Right lobe of liver (tissue), 6 donors: ENCODE measurements at places on chromosomes 12 and 14. TPM values are rescaled to one million over a fixed set of nuclear protein-coding genes. Genes with fewer than 3 reads are reported as not detected.

DNA sequence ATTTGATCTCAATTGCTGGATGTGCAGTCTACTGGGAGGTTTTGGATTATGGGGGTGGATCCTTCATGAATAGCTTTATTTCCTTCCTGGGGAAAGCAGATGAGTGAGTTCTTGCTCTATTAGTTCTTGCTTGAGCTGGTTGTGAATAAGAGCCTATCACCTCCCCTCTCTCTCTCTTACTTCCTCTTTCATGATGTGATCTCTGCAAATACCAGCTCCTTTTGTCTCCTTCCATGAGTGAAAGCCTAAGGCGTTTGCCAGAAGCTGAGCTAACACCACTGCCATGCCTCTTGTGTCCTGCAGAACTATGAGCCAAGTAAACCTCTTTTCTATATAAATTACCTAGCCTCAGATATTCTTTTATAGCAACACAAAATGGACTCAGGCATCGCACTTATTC is 302.7 kb downstream of the CCER1 start:
- no peak for DNase-seq

DNA sequence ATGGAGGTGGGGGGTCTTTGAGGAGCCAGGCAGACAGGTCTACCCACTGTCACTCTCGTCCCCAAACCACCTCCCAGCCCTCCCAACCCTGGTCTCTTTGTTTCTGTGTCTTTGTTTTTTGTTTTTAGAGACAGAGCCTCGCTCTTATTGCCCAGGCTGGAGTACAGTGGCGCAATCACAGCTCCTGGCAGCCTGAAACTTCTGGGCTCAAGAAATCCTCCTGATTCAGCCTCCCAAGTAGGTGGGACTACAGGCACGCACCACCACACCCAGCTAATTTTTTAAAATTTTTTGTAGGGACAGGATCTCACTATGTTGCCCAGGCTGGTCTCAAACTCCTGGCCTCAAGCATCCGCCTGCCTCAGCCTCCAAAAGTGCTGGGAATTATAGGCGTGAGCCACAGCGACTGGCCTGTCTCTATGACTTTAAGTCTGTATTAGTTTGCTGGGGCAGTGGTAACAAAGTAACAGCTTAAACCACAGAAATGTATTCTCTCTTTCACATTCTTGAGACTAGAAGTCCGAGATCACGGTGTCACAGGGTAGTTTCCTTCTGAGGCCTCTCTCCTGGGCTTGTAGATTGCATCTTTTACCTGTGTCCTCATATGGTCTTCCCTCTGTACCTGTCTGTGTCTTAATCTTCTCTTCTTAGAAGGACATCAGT is 26.1 kb downstream of the DTX1 start:
- no peak for DNase-seq

- DNase-seq, result no peak
Observed at GRCh38 chr12:58465418-58465817, 454.9 kb downstream of the LRIG3 start.

DNA sequence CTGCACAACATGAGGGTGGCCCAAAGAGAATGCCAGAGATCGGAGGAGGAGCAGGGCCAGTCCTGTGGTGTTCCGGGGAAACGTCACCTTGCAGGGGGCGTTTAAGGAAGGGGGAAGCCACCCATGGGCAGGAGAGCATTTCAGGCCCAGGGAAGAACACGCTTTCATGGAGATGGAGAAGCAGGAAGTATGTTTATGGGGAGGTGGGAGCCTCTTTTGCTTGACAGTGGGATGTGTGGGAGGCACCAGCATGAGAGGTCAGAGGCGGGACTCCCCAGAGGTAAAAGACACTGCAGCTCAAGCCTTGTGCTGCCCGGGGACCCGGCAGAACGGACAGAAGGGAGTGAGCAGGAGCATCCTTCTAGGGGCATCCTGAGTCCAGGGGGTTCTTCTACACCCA is 1.3 kb upstream of the LRTM2 start:
- DNase-seq, result no peak

GRCh38 chr14:101055106-101055662 is 151.7 kb upstream of the RTL1 start:
- DNase-seq, result no peak

GRCh38 chr12:98229540-98229924 is 285.9 kb upstream of the TMPO start:
- DNase-seq, result no peak

GRCh38 chr12:105334582-105334981 is 4.1 kb downstream of the C12orf75 start:
- DNase-seq, result no peak

GRCh38 chr14:93629643-93630042 is 158.6 kb downstream of the PRIMA1 start:
- no peak for DNase-seq

DNA sequence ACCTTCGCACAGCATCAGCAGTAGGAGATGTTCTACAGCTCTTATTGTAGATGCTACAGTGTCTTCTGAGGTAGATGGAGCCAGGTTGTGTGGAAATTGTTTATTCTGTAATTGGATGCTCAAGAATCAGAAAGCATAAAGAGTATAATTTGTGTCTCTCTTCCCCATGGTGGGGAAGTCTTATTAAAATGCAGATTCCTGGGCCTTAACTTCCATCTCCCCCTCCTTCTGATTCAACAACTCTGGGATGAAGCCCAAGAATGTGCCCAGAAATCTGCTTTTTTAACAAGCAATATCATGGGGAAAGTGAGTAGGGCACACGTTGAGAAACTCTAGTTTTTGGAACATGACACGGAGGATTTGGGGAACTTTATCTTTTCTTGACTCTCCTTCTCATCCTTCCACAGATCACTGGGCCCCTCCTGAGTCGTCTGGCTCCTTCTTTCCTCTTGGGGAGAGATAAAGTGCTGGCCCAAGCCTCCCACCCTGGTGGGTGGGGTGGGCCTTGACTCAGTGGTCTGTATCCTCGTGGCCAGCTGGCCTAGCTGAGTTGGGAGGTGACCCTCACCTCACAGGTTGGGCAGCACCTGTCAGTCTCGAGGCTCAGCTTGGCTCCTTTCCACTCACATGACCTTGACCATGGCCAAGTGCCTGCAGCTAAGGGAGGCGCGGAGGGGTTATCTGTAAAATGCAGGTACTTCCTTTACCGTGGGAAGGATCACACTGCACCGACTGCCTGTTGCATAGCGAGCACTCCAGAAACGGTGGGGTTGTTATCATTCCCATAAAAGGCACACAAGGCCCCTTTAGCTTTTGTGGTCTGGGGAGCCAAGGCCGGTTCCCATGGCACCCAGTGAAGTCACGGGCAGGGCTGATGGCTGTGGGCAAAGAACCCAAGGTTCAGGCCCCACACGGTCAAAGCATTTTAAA is 141.9 kb downstream of the CHST11 start:
- no peak for DNase-seq

DNA sequence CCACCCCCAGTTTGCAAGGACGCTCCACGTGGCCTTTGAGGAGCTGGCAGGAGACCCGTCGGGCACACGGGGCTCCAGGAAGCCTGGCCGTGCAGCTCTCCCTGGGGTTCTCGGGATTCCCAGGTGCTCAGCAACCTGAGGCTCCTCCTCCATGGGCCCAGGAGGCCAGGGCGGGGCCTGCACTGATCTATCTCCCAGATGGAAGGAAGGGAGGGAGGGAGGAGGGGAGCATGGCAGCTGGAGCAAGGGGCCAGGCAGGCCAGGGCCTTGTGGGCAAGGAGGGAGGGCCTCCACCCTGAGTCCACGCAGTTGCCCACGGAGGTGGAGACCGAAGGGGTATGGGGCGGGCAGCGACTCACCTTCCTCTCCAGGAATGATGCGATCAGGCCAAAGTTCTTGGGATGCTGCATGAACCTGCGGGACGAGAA is 127.3 kb downstream of the RFLNA start:
- DNase-seq, result no peak

DNA sequence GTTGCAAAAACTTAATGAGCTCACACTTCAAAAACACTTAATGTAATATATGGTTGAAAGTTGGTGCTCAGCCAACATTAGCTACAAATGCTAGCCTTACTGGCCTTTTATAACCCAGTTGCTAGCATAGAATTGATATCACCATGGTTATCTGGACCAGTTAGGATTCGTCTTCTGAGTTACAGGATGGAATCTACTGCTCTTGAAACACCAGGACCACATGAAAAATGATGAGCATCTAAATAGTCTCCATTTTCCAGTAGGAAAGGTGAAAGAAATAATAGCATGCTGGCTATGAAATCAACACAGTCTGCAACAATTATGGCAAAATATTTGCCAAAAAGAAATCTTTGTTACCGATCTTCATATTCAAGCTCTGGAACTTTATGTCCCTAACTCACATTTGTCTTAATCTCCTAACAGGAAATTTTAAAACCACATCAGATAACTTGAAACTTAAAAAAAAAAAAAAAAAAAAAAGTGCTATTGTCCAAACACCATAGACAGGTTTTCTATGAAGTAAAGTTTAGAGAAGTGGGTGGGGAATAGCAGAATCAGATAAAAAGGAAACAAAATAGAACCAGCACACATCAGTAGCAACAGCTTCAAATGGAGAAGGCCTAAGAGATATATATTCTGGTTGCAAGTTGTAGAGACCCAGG is 12.6 kb upstream of the CD69 start:
- no peak for DNase-seq

GRCh38 chr12:94261119-94261518 is 112.7 kb downstream of the PLXNC1 start:
- DNase-seq, result no peak

- DNase-seq, result no peak
Observed at GRCh38 chr14:75675265-75675960, 14.4 kb downstream of the TTLL5 start.

The OAS2 gene
- total RNA-seq, result 5.2 TPM

The RNF212B gene
- not detected for total RNA-seq

The AHNAK2 gene
- total RNA-seq, result 4.5 TPM

The A2ML1 gene
- total RNA-seq, result 0.07 TPM

The RERG gene
- total RNA-seq, result 0.72 TPM

The SLC38A6 gene
- 5.1 TPM for total RNA-seq

The FZD10 gene
- total RNA-seq, result not detected

The ZNF891 gene
- total RNA-seq, result 0.83 TPM
